ENCODE measurements at places on chromosomes 5 and 9.

GRCh38 chr9:128405780-128406171, 14.9 kb upstream of the CERCAM start:
- DNase-seq = no peak

GRCh38 chr9:117073539-117074341, 341.1 kb downstream of the ASTN2 start:
- DNase-seq = peak; percentile 16

DNA sequence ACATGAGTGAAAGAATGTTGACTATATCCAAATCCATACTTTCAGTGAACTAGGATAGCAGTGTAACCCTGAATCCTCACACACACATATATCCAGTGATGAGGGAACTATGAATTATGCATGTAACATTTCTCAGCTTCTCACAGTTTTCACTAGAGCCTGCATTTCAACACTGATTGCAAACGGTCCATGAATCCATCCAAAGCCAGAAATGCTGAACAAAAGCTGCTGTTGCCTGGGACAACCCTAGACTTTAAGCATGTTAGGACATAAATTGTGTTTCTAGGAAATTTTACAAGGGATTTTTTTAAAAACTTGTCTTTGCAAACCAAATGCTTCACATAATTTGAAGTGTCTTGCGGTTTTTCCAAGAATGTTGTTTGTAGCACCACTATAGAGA, 2010.0 kb upstream of the WWC1 start:
- DNase-seq = no peak

GRCh38 chr5:16963821-16964220, 27.7 kb upstream of the MYO10 start:
- no peak for DNase-seq

DNA sequence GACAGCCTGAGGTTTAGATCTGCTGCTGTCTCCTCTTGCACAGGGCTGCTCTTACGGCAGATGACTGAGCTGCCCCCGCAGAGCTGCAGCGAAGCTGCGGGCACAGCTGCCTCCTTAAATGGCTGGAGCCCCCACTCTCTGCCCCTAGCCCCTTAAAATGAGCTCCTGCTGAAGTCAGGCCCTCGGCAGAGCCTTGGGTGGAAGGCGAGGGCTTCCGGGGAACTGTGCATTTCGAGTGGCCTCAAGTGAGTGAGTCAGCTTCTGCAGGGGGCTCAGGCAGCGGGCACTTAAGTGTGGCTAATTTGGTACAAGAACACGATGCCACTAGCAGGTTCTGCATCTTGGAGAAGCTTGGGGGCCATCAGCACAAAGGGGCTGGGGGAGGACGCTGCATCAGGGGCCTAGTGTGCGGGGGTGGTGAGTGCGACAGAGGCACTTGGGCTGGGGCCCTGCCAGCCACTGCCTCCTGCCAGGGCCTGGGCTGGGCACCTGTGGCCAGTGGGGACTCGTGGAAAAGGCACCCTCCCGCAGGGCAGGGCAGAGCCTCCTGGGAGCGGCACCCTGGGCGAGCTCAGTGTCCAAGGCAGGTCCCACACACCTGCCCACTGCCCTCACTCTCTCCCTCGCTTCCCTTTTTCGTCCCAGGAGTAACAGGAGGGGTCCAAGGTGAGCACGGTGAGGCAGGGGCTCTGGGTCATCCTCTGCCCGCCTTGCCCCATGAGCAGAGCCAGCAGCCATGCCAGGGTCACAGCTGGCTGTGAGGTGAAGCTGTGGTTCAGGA, 28.8 kb upstream of the RNU6ATAC start:
- DNase-seq = no peak

GRCh38 chr9:135014311-135015010, 73.0 kb upstream of the OLFM1 start:
- no peak for DNase-seq

DNA sequence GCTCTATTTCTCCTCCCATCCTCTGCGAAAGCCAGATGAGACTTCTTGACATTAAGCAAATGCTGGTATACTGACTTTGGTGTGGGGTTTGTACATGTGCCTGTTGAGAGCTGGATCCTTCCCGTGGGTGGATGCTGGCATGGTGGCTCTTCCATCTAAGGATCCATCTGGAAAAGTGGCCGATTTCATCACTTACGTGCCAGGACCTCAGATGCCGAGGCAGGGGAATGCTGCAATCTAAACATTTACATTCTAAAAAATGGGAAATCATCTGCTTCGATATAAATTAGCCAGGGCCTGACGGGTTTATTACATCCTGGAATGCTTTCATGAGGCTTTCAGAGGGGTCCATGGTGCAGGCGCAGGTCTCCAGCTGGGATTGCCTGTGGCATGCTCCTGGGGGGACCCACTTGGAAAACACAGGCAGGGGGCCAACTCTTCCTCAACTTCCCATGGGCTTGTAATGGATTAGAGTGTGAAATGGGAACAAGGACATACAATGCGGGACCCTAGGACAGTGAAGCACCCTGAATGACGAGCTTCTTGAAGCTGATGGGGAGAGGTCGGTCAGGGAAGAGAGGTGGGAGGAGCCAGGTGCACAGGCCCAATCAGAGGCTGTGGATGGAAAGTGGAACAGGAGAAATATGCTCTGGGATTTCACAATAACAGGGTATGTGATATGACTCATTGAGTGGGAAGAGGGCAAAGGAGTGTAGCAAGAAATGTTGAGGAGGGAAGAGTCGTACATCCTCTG, 105.5 kb upstream of the PITX1 start:
- DNase-seq = peak; percentile 85

DNA sequence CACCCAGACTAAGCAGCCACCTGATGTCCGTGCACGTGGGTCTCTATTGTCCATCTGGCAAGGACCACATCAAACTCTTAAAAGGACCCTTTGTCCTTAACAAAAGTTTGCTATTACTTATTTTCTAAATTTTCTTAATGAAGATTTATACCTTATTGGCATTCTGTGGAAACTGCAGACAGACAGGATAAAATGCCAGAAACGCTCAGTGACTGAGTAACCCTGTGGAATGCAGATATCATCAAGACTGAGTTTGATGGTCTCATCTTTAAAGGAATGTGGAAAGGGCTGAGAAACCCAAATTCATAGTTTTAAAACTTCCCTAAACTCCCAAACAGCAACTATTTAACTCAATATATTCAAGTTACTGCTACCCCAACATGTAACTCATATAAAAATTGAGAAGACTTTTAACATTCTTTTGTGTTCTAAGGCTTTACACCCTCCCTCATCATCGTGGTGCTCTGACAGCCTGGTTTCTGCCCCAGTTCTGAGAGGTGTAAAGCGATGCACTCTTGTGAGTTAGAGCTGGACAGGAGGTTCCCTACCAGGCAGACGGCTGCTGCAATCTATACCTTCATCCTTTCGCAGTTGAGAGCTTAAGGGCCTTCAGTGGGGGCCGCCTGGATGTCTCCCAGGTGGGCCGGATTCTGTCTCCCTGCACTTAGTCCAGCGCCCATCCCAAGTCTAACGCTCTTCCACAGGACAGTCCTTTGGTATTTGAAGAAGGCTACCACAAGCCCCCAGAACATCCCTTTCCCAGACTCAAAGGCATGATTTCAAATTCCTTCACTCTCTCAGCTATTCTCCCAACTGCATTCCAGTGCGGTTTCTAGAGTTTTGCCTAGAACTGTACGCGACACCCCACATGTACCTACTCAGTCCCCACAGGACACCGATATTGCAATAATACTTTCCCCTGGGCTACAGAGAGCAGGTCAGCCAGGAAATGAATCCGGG, 68.9 kb downstream of the DAP start:
- no peak for DNase-seq

DNA sequence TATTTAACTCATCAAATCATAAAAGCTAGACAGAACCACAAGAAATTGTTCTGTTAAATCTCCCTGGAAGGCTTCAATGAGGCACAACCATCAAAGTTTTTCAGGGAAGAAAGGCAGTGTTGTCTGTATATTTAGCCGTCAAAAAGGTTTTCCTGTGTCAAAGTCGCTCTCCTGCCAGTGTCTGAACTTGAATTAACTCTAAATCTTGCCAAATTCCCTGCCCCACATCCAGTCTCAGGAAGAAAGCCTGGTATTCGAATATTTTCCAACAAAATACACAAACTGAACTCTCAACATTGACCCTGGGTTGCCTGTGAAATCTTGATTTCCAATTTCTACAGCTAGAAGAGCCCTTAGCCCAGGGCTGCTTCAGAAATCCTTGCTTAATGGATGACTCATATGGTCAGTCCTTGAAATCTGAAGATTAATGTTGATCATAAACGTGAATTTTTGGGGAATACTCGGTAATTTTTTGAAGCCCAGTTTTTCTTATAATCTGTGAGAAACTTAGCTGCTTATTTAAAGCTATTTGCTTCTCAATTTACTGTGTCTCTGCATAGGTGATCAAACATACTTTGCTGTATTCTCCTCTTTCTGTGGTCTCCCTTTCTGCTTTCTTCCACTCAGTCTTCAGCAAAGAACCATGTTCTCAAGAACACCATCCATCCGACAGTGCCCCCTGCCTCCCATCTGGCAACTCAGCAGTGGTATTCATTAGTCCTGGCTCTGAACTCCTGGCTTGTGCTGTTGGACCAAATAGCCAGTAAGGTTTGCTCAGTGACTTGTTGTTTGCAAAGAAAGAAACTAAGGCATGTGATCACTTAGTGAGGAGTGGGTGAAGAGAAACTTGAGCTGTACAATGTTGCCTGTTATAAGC, 58.9 kb downstream of the NREP start:
- no peak for DNase-seq

DNA sequence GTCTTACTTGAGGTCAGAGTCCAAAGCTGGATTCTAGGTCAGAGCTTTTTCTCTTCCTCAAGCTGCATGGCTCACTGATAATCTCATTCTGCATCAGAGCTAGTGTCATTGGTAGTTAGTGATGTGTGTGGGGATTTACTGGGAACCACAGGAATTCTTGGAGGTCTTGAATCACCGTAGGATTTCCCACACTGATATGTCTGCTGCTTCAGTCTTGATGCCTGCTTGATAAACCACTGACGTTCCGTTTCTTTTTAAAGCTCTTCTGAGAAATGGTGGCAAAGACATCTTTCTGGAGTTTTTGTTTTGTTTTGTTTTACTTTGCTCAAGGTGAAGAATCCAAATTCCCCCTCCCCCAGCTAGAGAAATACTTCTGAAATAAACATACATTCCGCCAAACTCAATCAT, 1.2 kb upstream of the GARIN3 start:
- peak; percentile 25 for DNase-seq

DNA sequence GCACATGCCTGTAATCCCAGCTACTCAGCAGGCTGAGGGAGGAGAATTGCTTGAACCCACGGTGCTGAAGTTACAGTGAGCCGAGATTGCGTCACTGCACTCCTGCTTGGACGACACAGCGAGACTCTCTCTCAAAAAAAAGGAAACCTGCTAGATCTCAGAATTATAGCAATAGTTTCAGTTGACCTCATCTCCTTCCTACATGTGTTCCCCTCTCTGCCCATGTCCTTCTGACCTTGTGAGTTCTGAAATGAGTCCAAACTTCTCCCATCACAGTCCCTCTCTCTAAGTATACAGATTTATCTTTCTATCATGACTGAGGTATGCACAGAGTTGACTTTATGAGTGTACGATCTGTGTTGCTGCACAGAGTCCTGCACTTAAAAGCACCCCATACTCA, 44.6 kb upstream of the SHOC1 start:
- no peak for DNase-seq

GRCh38 chr5:13946111-13946510, 1.6 kb upstream of the DNAH5 start:
- peak; percentile 63 for DNase-seq

DNA sequence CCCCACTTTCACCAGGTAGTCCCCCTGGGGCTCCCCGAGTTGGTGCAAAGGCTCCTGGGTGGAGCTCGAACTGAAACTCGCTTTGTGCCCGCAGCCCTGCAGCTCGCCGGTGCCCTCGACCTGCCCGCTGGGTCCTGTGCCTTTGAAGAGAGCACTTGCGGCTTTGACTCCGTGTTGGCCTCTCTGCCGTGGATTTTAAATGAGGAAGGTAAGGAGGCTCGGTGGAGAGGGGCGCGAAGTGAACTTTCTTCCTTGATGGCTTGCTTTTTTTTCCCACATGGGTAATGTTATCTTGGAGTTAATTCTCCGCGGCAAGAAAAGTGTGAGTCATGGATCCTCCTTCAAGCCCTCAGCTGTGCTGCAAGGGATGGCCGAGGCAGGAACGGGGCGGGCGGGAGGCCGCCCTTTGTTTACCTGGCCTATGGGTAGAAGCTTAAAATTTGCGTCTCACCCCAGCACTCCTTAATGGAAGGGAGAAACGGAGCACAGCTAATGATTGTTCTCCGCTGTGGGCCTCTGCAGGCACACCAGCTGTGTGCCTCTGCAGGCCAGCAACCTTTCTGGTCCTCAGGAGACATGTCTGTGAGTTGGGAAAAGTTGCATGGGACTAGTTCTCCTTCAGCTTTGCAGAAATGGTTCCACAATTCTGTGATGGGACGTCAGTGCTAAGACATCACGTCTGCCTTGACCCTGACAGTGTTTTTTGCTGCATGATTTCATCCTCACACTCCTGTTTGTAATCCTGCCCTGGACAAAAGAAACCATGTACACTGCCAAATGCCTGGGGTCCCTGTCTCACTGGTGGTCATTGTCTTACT, 1.1 kb downstream of the MAMDC2 start:
- peak; percentile 78 for DNase-seq

- DNase-seq = no peak
Observed at GRCh38 chr5:124630767-124631704, 115.4 kb downstream of the ZNF608 start.

DNA sequence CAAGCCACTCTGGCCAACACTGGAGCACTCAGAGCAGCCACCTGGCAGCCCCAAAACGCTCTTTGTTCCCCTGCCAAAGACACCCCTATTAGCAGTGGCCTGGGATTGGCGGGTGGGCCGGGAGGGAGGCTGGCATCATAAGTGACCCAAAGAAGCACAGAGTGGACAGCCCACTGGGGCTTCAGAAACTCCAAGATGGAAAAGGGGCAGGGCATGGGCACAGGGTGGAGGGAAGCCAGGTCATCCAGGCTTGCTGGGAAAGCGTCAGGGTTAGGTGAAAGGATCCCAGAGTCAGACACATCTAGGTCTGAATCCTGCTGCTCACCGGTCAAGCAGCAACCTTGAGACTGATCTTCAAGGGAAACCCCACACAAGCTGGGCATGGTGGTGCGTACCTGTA, 14.8 kb downstream of the EEIG1 start:
- DNase-seq = no peak

DNA sequence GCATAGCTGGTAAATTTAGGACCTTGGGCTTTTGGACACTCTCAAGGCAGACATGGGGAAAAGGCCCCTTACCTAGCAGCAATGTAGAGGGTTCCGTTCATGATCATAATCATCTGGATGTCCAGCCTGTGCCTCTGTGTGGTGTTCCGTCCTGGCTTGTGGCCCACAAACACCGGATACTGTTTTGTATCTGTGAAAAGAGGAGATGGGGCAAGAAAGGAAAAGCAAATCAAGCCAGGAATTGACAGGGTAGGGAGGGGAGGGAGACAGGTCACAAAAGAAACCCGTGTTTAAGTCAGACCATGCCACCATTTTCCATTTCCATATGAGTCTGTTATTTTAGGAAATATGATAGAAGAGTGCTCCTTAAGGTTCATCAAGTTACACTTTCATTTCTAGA, 72.5 kb downstream of the SEMA6A start:
- no peak for DNase-seq
